HEK293T (cell line): ENCODE measurements at places on chromosomes 4 and X.

- no peak for DNase-seq
Measured at GRCh38 chrX:129158505-129158904, 364.8 kb downstream of the SMARCA1 start.

- no peak for DNase-seq
Measured at GRCh38 chrX:9958183-9958582, 9.0 kb upstream of the CLDN34 start.

- peak; percentile 15 for DNase-seq
Measured at GRCh38 chr4:87152310-87153041, 67.9 kb downstream of the KLHL8 start.

DNA sequence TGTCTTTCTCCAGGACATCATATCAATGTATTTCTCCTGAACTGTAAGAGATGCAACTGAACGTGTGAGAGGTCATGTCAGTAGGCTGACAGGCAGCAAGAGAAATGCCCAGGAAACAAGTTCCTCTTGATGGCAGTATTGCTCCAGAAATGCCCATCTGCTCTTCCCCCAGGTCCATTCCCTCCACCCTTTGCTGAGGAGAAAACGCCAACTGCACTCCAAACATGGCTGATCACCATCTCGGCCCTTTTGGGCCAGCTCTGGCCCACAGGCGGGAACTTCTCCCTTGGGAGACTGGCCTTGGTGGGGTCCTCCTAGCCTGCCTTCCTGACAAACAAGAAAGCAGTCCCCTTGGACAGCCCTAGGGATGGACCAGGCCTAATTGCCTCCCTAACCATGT is 276.5 kb upstream of the AGTR2 start:
- DNase-seq, result peak; percentile 45

DNA sequence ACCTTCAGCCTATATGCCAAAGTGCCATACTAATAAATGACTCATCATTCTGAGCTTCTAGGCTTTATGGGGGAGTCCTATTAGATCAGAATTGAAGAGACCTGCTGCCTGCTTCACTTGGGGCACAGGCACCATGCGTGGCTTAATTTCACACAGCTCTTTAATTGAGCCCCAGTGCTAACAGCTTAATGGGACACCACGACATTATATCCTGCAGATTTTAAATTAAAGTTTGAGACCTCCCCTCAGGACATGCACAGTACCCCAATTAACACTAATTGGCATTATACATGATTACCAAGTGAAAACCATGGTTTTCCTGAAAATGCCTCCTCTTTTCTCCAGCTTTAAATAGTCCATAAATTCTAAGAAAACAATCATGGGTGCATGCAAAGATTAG is 6.8 kb downstream of the C1QTNF7 start:
- DNase-seq, result no peak

DNA sequence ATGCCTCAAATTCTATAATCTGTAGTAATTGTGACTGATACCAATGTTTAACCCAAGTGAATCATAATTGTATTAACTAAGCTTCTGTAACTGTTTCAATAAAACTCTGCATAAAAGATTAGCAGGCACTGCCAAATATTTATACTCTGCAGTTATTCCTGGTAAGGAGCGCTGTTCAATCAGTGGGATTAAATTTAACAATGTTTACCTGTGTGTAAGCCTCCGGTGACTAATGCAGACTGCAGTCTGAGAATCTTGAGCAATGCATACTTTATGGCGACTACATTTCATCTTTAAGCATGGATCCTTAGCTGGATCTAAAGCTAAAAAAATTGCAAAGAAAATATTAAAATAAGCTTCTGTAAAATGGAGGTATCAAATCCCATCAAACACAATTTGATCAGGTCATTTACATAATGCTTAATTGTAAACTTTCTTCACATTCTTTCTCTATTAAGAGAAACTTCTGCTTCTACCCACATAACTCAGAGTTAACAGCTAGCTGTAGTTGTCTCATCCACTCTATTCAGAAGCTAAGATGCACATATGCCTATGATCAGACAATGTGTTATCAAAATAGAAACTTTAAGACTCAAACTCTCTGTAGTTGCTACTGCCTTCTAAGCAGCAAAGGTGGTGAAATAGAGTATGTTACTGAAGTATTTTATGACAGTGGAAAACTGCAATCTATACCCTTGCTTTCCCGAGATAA is 234.0 kb downstream of the SPOCK3 start:
- no peak for DNase-seq

- DNase-seq, result no peak
Measured at GRCh38 chr4:140877781-140878180, 121.6 kb upstream of the TBC1D9 start.

GRCh38 chrX:140132937-140133336 is 167.6 kb upstream of the CXorf66 start:
- DNase-seq, result no peak

- no peak for DNase-seq
Measured at GRCh38 chr4:27429364-27429871, 568.8 kb downstream of the STIM2 start.

- DNase-seq, result no peak
Measured at GRCh38 chrX:154092371-154092770, 5.1 kb downstream of the MECP2 start.
